ENCODE measurements at places on chromosomes 1 and 21.

DNA sequence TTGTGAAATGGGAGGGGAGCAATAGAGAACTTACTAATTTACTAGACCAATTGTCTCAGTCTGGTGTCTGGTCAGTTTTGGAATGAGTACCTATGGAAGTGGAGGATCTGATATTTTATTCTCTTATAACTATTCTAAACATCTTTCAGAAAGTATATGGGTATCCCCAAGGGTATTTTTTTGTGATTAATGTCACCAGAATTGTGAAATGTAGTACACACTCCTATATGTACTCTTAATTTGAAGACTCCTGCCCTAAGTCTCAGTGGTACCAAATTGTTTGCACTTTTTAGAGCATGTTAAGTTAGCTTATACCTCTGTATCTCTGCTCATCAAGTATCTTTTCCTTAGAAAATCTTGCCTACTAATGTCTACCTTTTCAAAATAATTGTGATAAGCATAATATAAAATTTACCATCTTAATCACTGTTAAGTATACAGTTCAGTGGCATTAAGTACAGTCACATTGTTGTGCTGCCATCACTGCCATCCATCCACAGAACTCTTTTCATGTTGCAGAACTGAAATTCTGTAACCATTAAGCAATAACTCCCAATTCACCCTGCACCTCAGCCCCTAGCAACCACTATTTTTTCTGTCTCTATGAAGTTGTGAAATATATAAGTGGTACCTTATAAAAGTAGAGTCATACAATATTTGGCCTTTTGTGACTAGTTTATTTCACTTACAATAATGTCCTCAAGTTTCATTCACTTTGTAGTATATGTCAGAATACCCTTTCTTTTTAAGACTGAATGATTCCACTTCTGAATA, 40.5 kb downstream of the SLC30A7 start:
- H3K27ac ChIP-seq, result no peak overlapping the region
- no peaks in the 10 kb centered on the region for H3K27me3 ChIP-seq
- H3K36me3 ChIP-seq, result no peaks in the 10 kb centered on the region

DNA sequence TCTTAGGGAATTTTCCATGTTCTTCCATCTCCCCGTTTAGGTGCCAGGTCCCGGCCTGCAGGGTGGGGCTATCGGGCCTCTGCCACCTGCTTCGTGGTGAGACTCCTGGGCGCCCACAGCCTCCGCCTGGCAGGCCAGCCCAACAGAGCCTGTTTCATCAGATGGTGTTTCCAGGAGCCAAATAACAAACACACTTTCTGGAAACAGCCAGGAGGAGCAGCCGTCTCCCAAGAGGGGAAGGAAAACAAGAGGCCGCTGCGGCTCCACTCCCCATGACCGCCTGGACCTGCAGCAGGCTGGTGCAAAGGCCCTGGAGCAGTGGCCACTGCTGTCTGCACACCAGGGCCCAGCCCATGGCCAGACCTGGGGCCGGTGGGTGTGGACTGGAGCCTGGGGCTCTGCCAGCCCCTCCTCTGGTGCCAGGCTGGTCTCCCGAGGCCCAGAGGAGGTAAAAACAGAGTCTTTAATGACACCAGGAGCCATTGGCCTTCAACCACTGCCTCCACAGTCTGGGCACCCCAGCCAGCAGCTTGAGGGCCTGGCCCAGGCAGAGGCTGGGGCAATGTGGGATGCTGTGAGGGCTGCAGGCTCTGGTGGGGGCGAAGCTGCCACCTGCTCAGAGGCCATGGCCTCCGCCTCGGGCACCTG, 55.0 kb downstream of the SLX9 start:
- H3K27me3 ChIP-seq, result no peaks in the 10 kb centered on the region
- H3K4me1 ChIP-seq, result no peaks in the 10 kb centered on the region
- no peak overlapping the region for H3K4me3 ChIP-seq
- H3K36me3 ChIP-seq, result no peaks in the 10 kb centered on the region
- DNase-seq, result no peak
- H3K27ac ChIP-seq, result no peak overlapping the region

DNA sequence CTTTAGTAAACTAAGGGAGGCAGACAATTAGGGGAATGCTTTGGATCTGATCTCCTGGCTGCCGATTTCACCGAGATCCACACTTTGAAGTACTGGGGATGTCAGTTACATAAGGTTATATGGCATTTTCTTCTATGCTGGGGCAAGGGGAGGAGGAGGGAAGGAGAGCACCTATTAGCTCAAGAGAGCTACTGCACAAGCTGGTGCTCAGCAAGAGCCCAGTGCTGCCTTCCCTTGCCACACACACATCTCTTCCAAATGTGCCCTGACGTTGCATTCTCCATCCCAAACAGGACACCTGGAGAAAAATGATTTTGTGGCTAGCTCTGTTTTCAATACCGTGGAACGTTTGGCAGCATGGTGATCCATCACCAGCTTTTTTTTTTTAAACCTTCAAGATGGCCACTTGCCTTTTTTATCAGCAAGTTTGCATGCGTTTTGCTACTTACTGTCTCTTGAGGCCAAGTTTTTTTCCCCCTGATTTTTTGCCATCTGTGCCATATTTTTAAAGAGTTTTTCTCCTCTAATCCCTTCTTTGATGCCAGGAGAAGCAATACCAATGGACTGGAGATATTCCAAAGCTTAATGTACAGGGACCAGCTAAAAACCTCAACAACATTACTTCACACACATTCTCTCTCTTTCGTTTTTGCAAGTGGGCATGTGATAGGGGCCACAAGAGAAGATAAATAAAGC, 66.6 kb downstream of the PAPPA2 start:
- H3K27me3 ChIP-seq, result no peaks in the 10 kb centered on the region
- no peak overlapping the region for H3K4me3 ChIP-seq
- DNase-seq, result no peak
- H3K27ac ChIP-seq, result no peak overlapping the region
- no peaks in the 10 kb centered on the region for H3K36me3 ChIP-seq

DNA sequence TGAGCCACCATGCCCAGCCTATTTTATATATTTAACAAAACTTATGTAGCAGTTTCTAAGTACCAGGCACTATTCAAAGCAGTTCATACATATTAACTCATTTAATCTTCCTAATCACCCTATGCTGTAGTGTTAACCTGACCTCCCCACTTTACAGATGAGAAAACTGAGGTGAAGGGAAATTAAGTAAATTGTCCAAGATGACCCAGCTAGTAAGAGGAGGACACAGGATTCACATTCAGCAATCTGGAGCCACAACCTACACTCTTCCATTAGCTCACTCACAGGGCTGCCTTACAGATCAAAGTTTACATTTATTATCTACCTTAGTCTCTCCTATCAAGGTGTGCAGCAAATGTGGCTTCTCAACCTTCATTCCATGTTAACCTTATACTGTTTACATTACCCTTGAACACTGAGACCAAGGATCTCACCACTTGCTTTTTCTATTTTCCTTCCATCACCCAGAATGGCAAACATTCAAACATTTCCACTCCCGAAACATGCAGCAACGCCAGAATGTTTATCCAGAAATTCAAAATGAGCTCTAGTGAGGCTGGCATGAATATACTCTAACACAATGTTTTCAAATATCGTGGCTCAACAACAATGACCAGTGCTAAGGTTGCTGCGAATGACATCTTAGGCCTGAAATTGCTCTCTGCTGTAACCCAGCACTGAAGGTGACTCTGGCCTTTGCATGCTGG, 24.5 kb downstream of the HIVEP3 start:
- no peaks in the 10 kb centered on the region for H3K27me3 ChIP-seq
- peaks cover 45% of the 10 kb centered on the region for H3K4me1 ChIP-seq
- H3K4me3 ChIP-seq, result no peak overlapping the region
- H3K36me3 ChIP-seq, result no peaks in the 10 kb centered on the region
- DNase-seq, result no peak
